ENCODE measurements at places on chromosomes 6 and 20. TPM values are rescaled to one million over a fixed set of nuclear protein-coding genes. Genes with fewer than 3 reads are reported as not detected.

Gene ARMH2
- total RNA-seq = not detected

Gene PTCRA
- total RNA-seq = not detected

Gene HCK
- 0.20 TPM for total RNA-seq

Gene BPI
- not detected for total RNA-seq

Gene DDX43
- total RNA-seq = not detected

Gene TUBB2B
- total RNA-seq = 15.2 TPM

Gene SLA2
- 0.12 TPM for total RNA-seq

Gene DLL1
- 0.15 TPM for total RNA-seq

Gene TDRD6
- total RNA-seq = not detected

Gene SCRT2
- total RNA-seq = not detected

Gene RGS17
- total RNA-seq = 7.4 TPM

Gene MLIP
- not detected for total RNA-seq

Gene ADIG
- not detected for total RNA-seq

Gene CRYBG1
- total RNA-seq = 0.70 TPM

Gene ELOVL4
- total RNA-seq = 1.6 TPM

Gene SLC44A4
- total RNA-seq = not detected

Gene NFATC2
- total RNA-seq = 9.3 TPM

Gene PTPRK
- total RNA-seq = 16.7 TPM

Gene TP53TG5
- total RNA-seq = not detected

Gene FAM209B
- 0.22 TPM for total RNA-seq

Measured in A549 treated with Mapracorat at 1 μM for 4 hours (cell line).